ENCODE measurements at places on chromosomes 4 and X.

DNA sequence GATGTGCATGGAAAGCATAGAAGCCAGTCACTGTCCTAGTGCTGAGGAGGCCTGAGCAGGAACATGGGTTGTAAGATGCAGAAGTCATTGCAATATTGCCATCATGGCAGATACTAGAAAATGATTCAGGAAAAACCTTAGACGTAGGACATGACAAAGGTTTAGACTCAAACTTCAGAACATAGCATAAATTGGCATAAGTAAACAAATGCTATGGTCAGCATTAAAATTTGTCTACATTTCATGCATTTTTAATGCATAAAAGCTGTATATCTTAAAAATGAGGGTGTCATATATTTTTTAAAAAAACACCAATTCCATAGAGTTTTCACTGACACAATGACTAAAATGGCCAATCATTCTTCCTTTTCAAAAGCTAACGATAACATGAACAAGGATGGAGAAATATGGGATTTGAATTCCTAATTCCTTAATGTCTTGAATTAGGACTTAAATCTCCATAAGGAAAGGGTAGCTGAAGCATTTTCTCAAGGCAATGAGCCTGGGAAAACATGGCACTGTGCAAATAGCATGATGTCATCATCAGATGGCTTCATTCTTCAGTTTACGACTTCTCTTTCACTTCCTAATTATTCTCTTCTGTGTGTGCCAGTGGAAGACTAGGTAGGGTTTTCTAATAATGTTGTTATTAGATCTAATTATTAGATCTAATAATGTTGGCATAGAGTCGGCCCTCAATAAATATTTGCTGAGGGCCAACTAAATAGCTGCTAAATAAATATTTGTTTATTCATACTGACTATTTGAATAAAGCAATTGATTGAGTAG lies 125.1 kb upstream of the FRG1 start:
- DNase-seq: no peak

GRCh38 chr4:113828702-113829101 lies 67.2 kb upstream of the CAMK2D start:
- no peak for DNase-seq

DNA sequence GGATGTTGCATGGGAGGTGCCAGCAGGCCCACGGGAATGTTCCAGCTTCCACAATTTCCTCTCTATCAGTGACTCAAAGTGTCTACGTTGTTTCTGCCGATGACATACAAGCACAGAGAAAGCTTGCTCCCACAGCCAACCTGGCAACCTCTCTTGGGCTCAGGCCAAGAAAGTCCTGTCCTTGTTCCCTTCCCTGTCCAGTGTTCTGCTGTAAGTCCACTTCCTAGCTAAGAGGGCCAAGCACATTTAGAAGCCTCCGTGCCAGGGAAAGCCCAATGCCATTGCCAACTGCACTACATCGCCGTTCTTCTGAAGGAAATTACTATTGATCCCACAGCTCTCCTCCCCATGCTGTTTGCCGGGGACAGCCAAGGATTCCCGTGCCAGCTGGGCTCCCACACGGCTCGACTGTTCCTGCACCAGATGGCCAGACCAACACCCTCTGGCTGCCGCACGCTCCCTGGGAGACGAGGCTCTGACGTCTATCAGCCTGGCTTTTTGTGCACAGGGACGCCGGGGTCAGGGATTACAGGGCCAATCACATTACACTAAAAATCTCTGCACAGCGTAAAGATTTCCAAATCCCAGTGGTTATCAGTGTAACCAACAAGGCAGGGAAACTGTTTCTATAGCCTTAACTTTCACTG lies 284.0 kb downstream of the BCOR start:
- no peak for DNase-seq

- DNase-seq: no peak
These were observed 508.0 kb upstream of the CXorf51A start for GRCh38 chrX:147322496-147322895.

GRCh38 chr4:6983544-6984142 lies 59.5 kb upstream of the TADA2B start:
- no peak for DNase-seq

DNA sequence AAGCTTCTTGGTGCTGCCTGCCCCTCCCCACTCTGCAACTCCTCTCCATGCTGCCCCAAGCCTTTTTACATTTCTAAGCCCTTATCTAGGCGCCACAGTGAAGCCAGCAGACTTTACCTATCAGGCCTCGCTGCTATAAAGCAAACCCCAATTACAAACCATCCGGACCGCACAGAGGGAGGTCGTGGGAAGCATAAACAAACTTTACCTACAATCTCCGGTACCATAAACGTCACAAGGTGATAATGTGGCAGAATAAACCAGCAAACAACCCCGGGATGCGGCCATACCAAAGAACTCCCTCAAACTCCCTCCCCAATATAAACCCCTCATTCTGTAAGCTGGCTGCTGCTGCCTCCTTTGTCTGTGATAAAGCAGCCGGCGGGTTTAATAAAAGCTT lies 54.0 kb upstream of the ZCCHC13 start:
- no peak for DNase-seq

DNA sequence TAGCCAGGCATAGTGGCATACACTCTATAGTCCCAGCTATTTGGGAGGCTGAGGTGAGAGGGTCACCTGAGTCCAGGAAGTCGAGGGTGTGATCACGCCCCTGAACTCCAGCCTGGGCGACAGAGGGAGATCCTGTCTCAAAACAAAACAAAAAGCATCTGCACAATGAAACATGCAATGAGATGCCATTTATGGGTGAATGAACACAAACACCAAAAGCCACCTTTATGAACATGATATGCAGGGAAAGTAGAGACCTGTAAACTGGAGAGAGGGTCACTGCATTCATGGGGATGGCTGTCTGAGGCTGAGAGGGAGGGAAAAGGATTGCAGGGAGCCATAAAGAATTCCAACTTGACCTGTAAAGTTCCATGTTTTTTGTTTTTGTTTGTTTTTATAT lies 70.7 kb downstream of the EVC start:
- DNase-seq: no peak

DNA sequence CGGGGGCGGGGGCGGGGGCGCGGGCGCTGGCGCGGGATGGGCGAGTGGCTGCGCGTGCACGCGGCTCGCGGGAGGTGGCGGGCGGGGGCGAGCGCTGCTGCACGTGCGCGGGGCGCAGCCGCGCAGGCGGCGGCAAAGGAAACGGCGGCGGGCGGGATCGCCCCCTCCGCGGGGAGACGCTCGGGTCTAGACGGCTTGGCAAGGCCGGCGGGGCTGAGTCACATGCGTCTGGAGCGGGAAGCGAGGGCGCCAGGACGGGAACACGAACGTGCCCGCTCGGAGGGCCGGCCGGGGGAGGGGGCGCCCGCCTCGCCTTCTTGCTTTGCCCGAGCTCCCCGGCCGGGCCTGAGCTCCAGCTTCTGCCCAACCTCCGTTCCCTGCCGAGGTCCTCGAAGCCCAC lies 4.3 kb upstream of the HAUS7 start:
- DNase-seq: no peak

GRCh38 chr4:107050525-107051135 lies 14.5 kb upstream of the DKK2 start:
- DNase-seq: no peak

DNA sequence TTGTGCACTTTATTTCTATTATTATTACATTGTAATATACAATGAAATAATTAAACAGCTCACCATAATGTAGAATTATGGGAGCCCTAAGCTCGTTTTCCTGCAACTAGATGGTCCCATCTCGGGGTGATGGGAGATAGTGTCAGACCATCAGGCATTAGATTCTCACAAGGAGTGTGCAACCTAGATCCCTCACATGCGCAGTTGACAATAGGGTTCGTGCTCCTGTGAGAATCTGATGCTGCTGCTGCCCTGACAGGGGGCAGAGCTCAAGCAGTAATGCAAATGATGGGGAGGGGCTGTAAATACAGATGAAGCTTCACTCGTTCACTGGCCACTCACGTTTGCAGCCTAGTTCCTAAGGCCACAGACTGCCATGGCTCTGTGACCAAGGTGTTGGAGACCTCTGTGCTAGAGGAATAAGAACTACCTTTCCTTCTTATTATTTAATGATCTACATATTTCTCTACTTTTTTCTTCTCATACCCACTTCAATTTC lies 492.9 kb upstream of the INTU start:
- DNase-seq: no peak

- no peak for DNase-seq
These were observed 909 bp upstream of the PRKG2 start for GRCh38 chr4:81215931-81216330.

GRCh38 chr4:126130215-126130614 lies 815.5 kb downstream of the FAT4 start:
- no peak for DNase-seq

- no peak for DNase-seq
These were observed 69.5 kb upstream of the BRWD3 start for GRCh38 chrX:80879143-80879542.

DNA sequence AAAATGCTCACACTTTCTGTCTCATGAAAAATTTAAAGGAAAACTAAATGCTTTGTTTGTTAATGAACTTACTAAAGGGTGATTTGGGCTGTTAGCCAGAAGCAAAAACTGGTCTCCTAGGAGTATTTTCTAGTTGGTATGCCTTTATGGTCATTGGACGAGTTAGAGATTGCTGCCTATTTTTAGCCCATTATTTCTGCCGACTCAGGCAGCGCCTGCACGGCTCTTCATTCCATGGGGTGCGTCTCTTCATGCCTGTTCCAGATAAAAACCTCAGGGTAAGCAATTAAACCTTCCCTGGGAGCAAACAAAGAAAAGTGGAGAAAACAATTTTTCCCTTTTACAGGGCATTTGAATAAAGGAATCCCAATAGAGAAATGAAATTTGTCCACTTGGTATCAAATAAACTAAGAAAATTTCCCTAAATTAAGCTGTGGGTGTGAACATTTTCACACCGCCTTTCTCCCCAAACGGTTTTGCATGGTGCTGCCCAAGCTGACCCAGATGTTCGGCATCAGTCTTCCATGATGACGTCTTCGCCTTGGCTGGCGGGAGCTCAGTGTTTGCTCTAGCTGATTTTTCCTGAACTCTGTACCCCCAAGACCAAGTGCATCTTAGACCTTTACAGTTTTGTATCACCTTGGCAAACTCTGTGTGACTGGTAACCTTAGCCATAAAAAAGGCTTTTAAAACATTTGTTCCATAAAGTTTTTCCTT lies 61.7 kb upstream of the ADGRG2 start:
- no peak for DNase-seq

GRCh38 chrX:38717871-38718270 lies 83.4 kb upstream of the MID1IP1 start:
- no peak for DNase-seq

GRCh38 chrX:49282647-49283011 lies 13.0 kb downstream of the PPP1R3F start:
- no peak for DNase-seq

- no peak for DNase-seq
These were observed 101.8 kb upstream of the GUCY1A1 start for GRCh38 chr4:155564880-155565279.

DNA sequence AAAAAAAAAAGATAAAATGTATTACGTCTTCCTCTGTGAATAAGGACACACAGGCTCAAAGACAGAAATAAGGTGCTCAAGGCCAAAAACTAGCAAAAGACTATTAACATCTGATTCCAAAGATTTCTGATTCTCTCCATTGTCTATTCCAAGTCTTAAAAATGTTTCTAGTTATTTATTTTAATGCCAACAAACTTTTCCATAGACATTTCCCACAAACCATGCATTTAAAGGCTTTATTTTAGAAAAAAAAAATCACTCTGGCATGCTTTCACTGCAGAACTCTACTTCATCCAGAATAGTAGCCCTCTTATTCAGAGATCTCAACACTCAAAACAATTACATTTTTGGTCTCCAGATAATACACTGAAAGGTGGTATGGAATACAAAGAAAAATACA lies 545.0 kb upstream of the TENM3 start:
- no peak for DNase-seq

- peak; percentile 12 for DNase-seq
These were observed 47.5 kb downstream of the CPZ start for GRCh38 chr4:8639777-8640720.

DNA sequence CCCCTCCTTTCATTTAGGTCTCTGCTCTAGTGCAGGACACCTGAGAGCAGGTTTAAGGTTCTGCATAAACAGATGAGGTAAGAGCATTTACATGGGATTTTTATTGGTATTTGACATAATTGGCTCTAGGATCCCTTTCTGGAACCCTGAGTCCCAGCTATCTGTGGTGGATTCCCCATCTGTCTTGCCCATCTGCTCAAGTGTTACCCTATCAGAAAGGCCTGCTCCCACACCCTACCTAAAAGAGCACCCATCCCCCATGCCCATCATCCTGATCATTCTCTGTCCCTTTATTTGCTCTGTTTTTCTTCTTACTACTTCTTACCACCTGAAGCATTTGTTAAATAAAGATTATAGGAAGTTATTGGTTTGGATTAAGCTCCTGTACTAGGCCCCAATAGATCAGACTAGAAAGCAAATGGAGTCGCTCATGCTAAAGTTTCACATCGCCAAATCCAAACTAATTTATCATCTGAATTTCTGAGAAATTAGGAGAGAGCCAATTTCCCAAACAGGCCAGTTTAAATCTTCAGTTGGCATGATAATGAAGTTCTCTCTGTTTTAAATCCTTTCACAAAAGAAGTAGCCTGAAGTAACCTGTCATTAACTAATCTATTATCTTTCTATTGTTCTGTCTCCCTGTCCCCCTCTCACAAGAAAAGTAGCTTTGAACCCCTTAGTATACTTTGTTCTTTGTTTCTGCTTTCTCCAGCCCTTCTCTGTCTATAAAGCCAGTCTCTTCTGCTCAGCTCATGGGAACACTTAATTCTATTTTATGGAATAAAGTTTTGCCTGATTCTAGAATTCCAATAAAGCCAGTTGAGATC lies 178.6 kb downstream of the ZNF674 start:
- DNase-seq: no peak

- no peak for DNase-seq
These were observed 42.7 kb downstream of the UBA6 start for GRCh38 chr4:67658302-67658701.

DNA sequence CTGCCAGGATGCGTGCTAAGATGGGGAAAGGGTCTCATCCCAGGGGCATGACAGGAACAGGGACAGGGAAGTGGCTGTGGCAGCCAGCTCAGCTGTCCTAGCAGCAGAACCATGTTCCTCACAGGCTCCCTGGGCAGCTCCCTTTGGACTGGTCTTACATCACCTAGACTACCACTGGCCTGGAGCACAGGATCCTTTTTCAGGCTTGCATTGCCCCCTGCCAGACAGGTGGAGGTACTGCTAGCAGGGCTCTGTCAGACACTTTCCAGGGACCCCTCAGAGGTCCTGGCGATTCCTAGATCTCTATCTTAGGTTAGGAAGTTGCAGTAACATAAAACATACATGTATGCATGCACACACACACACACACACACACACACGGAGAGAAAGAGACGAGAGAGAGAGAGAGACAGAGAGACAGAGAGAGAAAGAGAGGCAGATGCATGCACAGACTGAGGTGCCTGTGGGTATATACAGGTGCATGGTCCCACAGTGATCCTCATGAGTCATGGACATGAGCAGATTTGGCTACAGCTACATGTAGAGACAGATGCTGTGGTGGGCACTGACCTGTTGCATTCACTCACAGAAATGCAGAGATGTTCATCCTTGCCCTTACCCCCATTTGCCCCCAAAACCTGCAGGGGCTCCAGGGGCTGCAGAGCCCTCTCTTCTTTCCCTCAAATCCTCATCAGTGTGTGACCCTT lies 63.6 kb downstream of the STARD8 start:
- DNase-seq: no peak
